ENCODE measurements at places on chromosomes 11 and 22.

DNA sequence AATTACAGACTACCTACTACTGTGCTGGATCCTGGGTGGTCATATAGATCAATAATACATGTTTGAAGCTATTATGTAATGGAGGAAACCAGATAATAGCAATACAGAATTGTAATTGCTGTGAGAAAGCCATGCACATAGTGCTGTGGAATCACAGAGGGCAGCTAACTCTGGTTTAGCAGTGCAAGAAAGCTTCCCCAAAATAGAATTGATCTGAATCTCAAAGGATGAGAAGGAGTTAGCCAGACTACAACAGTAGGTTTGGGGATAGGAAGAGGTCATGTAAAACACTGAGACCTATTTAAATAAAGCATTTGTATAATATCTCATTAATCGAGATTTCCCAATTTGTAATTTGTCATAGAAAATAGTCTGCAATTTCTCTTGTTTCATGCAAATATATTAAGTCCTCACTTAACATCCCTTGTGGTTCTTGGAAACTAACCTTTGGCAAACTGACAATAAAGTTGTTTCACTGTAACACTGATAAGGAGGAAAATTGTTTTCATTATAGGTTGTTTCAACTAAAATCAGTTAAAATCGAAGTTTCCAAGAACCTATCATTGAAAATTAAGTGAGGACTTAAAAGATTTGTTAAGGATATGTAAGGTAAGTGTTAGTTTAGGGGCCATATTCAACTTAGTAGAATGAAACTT is 7.6 kb downstream of the C11orf58 start:
- DNase-seq: no peak

DNA sequence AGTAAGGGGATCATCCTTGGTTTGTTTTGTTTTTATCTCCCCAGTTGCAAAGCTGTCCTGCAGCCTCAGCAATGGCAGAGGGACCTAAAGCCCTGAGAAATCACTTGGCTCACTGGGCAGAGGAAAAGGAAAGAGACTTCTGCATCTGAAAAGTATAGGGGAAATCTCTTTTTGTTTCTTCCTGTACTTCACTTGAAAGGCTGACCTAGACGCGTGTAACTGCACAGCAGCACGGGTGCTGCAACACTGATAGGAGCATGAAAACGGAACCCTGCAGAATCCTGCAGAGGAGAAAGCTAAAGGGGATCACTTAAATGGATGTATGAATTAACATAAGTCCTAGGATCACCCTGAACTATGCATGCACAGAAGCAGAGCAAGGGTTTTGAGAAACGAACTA is 2.0 kb upstream of the PIWIL3 start:
- DNase-seq: no peak

- DNase-seq: no peak
These were observed 152.4 kb downstream of the NTM start for GRCh38 chr11:131522851-131523250.

DNA sequence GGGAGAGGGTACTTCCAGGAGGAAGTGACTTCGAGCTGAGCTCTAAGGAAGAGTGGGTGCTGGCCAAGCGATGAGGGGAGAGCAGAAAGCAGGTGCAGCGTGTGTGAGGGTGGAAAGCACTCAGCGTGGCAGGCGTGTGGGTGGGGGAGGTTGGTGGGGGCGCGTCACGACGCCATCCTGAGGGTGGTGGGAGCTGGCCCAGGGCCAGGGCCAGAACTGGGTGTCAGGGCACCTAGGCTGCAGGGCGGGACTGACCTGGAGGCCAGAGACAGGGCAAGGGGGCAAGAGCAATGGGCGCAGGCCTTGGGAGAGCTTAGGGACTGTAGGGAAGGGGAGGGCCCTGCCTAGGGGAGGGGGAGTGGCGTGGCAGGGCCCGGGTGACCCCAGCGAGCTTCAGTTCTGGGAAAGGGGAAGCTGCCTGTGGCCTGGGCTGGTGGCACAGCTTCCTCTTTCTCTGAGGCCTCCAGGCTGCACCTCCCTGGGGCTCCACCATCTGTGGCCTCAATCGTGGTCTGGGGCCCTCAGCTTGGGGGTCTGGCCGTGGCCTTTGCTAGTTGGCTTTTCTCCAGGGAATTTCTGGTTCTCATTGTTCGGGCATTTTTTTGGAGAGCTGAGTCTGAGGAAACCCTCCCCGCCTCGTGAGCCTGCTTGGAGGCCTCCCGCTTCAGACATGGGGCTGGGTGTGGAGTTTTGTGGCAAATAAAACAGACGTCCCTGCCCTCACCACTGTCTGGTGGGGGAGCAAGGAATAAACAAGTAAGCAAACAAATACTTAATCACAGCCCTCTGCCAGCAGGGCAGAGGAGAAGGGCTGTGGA is 8.9 kb downstream of the RELT start:
- DNase-seq: peak; percentile 82

GRCh38 chr11:128579798-128580504 is 7.4 kb downstream of the ETS1 start:
- DNase-seq: no peak

GRCh38 chr11:133887692-133888332 is 42.5 kb upstream of the SPATA19 start:
- DNase-seq: no peak

GRCh38 chr22:30279046-30279788 is 10.1 kb downstream of the CASTOR1 start:
- DNase-seq: no peak

GRCh38 chr22:35914665-35915476 is 113.8 kb downstream of the RBFOX2 start:
- DNase-seq: no peak

DNA sequence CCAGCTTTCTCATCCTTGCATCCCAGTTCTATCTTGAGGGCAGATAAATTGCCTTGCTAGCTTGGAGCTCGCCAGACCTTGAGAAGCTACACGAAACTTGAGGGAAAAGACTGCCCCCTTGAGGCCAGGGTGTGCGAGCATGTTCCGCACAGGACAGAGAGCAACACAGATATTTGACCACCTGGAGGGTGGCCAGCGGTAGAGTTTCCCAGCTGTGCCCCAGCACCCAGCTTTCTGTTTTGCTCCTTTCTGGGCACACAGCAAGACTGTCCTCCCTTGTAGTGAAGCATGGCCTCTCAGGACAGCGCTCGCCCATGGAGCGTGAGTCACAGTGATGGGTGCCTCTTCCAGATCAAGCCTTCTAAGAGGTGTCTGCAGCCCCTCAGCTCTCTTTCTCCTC is 23.5 kb downstream of the SPATA19 start:
- peak; percentile 69 for DNase-seq

DNA sequence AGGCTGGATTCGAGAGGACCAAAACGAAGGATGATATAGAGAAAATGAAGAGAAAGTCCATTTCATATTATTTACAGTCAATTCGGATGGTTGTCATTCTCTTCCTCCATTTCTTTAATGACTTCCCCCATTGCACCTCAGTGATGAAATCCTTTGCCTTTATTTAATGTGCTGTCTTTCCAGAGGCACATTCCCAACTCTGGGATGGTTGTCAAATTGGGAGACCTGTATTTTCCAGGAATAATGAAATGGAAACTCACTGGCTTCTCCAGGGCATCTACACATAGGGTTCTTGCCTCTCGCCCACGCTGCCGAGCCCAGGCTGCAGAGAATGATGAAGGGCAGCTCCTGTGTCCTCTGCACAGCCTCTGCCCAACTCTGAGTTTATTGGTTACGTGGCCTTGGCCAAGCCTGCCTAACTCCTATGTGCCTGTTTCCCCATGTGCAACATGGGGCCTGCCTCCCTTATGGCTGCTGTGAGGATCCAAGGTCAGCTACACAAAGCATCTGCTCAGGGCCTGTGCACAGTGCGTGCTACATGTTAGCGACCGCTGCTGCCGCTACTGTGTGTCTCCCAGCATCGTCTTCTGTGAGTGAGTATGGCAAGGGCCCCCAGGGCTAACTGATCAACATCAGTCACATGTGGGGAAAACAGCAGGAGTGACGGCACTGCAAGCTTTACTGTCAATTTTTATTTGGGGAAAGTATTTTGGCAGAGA is 81.5 kb upstream of the BID start:
- DNase-seq: no peak

- no peak for DNase-seq
These were observed 1.4 kb upstream of the GNAZ start for GRCh38 chr22:23068832-23069385.

- no peak for DNase-seq
These were observed 733.4 kb downstream of the JRKL start for GRCh38 chr11:97123237-97123636.

- no peak for DNase-seq
These were observed 191.9 kb downstream of the SWAP70 start for GRCh38 chr11:9855579-9856287.

GRCh38 chr11:74400606-74401005 is 2.4 kb upstream of the PGM2L1 start:
- no peak for DNase-seq

DNA sequence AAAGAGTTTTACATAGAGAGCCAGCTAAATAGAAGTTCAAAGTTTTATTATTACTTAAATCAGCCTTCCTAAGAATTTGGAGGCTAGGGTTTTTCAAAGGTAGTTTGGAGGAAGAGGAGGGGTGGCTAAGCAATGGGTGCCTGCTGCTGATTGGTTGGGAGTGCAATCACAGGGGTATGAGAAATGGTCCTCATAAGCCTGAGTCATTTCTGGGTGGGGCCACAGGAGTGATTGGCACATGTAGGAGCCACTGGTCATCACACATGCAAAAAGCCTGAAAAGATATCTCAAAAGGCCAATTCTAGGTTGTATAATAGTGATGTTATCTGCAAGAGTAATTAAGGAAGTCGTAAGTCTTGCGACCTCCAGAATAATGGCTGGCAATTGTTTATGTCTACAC is 12.9 kb downstream of the OR51L1 start:
- no peak for DNase-seq

DNA sequence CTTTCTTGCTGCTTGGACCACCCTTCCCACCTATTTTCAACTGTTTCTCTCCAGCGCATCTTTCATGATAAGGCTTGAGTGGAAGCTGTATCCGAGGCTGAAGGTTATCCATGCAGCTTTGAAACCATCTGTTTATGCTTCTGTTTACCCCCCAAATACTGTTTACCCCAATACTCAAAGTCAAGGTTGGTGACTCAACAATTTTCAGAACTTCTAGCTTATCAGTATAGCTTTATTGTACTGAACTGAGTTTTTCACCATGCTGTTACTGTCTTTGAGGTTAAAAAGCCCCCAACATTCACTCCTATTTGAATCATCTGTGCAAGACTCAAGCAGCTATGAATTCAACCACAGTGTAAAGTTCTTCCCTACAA is 1.1 kb upstream of the CABIN1 start:
- DNase-seq: no peak

DNA sequence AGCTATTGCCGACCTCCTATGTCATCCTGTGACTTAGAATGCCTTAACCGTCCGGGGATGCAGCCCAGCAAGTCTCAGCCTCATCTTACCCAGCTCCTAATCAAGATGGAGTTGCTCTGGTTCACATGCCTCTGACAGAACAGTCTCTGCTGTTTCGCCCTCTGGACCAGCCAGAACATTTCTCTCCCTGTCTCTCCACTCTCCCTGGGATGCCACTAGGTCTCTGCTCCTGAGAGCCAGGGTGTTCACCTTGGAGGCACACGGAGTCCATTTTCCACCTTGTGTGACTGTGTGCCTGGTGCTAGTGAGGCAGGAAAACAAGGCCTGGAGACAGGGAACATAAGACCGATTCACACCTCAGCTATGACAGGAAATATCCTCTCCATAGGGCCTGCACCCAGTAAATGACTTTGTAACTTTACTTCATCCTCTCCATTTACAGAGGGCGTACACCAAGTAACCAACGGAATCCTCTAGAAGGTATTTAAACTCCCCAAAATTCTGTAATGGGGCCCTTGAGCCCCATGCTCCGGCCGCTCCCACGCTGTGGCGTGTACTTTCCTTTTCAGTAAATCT is 16.8 kb upstream of the B4GALNT4 start:
- no peak for DNase-seq

DNA sequence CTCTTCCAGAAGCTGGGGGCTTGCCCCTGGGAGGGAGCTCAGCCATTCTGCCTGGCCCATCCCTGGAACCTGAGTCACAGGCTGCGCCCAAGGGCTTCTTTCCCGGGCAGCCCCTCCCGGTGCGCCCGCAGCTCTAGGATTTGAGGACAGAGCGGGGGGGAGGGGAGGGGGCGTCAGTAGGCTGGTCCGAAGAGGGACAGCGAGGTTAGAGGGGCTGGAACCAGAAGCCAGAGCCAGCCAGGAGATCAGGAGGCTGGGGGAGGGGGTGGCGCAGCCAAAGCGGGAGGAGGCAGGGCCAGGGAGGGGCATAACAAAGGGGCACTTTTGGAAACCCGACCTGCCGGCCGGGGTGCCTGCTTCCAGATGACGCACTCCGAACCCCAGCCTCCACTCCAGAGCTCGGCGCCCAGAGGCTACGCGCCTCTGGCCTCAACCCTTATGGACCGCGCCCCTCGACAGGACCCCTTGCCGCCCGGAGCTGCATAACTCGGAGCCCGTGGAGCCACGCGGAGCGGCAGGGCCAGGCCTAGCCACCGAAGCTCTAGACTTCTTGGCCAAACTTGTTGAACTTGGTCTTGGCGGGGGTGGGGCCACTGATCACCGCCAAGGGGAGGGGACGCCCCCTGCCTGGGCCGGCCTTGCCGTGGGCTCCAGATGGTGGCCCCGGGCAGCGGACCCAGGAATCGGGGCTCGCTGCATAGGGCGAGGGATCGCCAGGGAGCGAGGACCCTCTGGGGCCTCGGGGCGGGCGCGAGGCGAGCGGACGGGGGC is 744 bp downstream of the PACSIN3 start:
- no peak for DNase-seq

DNA sequence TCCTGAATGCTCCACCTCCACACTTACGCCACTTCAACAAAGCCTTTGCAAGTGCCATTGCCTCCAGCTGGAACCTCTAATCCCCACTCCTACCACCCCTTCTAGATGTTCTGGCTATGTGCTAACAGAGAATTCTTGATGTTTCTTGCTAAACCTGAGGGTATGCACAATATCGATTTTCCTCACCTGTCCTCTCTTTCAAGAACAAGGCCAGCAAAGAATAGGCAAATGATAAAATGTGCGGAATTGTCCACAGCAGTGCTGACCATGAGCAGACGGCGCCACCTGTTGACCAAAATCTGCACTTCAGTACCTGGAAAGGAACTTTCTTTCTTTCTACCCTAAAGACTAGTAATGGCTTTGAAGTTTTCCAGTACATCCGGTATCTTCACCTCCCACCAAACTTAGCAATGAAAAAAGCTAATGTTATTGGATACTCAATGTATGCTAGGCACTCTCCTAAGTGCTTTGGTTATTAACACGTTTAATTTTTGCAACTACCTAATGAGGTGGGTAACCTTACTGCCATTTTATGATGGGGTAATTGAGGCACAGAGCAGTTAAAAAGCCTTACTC is 3.4 kb downstream of the TIMM10 start:
- DNase-seq: no peak

DNA sequence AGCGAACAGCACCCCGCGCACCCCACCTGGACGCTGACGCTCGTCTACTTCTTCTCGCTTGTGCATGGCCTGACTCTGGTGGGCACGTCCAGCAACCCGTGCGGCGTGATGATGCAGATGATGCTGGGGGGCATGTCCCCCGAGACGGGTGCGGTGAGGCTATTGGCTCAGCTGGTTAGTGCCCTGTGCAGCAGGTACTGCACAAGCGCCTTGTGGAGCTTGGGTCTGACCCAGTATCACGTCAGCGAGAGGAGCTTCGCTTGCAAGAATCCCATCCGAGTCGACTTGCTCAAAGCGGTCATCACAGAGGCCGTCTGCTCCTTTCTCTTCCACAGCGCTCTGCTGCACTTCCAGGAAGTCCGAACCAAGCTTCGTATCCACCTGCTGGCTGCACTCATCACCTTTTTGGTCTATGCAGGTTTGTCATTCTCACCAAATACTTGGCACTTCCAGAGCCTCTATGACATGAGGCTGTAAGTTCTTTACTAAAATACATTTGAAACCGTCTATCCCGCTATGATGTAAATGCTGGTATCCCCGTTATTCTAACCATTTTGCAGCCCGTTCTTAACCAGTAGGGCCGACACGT is 535 bp downstream of the AQP11 start:
- no peak for DNase-seq

- DNase-seq: no peak
These were observed 43.1 kb downstream of the FAM168A start for GRCh38 chr11:73554671-73555320.
